ENCODE measurements at places on chromosomes 13 and 19.
A peak's percentile ranks its signal among the peaks of the same experiment; 100 is the strongest.

DNA sequence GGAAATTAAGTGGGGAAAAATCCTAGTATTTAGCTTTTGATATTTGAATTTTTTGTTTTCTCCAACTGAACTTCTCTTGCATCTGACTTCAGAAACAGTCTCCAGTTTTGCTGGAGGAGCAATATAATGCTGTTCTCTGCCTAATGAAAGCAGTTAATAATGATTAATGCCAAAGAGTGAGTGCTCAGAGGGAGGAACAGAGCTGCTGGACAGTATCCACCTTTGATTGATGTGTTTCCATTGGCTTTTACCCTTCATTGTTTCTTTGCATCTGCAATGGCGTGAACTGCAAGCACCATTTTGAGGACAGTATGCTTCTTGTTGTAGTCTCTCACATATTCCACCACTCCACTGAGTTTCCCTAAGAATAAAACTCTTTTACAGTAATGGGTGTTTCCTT, 193.4 kb downstream of the ITGBL1 start:
- no peak for DNase-seq

DNA sequence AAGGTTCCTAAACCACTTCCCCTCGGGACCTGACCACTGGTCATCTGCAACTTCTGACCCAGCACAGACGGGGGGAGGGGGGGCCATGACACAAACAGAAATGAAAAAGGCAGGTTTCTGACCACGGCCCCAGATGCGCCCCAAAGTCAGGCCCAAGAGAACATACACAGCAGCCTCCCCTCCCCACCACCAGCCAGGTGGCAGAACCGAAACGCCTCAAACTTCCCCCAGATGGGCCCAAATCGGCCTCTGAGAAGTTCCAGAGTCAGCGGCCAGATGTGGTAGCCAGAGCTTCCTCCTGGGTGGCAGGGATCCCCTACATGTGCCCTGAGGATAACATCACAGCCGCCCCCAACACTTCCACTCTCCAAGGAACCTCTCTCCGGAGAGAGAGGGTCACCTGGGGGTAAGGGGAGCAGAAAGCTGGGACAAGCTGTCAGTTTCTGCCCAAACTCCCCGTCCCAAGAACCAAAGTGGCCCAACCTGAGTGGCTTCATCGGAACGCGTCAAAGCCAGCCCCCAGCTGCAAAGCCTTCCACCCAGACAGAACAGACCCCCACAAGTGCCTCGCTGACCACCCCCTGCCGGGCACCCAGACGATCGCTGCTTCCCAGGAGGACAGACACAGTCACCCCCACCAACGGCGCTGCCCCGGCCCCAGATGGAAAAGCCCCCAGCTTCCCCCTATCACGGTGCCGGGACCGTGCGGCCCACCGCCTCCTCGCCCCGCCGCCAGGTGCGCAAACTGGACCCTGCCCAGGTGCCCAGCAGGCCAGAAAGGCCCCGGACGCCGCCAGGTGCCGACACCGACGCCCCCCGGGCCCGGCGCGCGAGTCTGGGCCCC, 800 bp downstream of the ELL start:
- DNase-seq: peak; percentile 57

GRCh38 chr19:14342809-14343208, 38.4 kb upstream of the ADGRE5 start:
- DNase-seq: no peak

- no peak for DNase-seq
These were observed 239.9 kb downstream of the VWA8 start for GRCh38 chr13:41720839-41721561.

DNA sequence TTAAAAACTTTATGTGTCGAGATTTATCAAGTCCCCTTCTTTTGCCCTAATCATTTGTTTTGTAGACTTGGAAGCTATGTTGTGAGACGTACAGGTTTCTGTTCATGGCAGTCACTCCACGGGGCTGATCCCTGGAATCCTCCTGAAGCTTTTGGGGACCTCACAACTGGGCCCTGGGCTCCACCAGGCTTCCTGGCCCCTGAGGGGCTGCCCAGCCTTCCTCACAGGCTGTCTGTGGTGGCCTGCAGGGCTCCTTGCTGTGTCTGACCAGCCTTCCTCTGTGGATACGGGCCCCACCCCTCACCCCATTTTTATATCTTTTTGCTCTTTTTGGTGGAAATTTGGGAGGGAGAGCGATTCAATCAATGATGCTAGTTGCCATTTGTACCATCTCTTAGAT, 38.1 kb downstream of the CHST8 start:
- no peak for DNase-seq

- DNase-seq: no peak
These were observed 46.2 kb downstream of the MYO9B start for GRCh38 chr19:17121736-17122293.

GRCh38 chr19:38977445-38978325, 2.1 kb upstream of the FBXO17 start:
- DNase-seq: no peak

DNA sequence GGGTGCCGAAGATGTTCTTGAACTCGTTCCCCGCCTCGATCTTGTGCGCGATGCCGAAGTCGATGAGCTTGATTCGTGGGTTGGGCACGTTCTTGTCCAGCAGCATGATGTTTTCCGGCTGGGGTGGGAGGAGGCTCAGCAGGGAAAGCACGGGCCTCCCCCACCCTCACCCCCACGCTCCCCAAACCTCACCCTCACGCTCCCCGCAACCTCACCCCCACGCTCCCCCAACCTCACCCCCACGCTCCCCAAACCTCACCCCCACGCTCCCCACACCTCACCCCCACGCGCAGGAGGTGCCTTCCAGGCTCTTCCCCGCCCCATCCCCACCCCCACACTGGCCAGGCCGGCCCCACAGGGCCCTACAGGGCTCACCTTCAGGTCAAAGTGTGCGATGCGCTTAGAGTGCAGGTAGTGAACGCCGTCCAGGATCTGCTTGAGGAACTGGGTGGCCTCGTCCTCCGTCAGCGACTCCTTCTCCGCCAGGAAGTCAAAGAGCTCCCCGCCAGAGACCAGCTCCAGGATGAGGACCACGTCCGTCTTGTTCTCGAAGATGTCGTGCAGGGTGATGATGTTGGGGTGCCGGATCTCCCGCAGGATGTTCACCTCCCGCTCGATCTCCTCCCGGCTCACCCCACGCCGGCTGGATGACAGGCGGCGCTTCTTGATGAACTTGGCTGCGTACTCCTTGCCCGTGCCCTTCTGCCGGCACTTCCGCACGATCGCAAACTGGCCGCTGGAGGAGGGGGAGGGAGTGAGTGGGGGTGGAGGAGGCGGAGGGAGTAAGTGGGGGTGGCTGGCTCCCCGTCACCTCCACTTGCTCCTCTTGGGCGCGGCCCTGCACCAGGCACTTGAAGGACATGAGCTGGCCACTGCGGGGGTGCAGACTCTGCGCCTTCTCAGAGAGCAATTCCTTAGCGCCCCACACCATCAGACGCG, 6.4 kb downstream of the DAPK3 start:
- no peak for DNase-seq

- no peak for DNase-seq
These were observed 7.7 kb downstream of the YIPF2 start for GRCh38 chr19:10920781-10921180.

GRCh38 chr13:33611121-33611805, 206.7 kb upstream of the RFC3 start:
- no peak for DNase-seq

DNA sequence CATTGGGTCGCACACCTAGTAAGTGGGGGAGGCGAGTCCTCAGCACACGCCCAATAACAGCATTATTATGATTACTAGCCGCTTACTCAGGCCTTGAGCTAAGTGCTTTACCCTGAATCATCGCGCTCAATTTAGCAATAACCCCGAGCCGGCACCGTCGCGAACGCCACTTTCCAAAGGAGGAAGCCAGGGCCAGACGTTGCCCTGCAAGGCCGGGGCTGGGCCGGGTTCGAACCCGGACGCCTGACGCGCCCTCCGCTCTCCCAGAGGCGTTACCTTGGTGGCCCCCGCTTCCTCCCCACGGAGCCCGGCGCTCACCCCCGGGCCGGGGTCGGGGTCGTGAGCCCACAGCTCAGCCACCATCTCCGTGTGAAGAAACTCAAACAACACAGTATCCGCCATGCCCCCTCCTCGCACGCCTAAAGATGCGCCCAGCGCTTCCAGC, at the start of gene TRAPPC6A:
TRAPPC6A (minus strand) TSS at position 421 of the 445 bp plus-strand sequence; CDS start at position 402, 19 bp downstream.
- DNase-seq: no peak

GRCh38 chr19:10587022-10587838, at the start of gene AP1M2:
TSS of gene AP1M2 (minus strand) at chr19:10587312. CDS start at chr19:10587231, 81 bp downstream.
- DNase-seq: no peak

DNA sequence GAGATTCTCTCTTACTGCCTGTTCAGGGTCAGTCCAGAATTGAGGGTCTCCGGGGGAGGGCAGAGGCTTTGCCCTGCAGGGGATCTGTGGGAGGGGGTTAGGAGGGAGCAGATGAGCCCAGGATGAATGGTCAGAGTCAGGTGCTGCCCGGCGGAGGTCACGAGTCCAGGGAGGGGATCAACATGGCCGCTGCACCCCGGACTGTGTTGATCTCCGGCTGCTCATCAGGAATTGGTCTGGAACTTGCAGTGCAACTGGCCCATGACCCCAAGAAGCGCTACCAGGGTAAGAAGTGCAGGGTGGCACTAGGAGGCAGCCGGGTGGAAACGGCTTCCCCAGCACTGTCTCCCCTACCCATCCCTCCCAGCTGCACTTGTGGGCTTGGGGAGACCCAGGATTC, at the start of gene RDH8:
RDH8 (plus strand) TSS at position 168 of the 400 bp plus-strand sequence; CDS start at position 183, 15 bp downstream.
- DNase-seq: no peak

- no peak for DNase-seq
These were observed 5.7 kb upstream of the GGACT start for GRCh38 chr13:100594255-100594654.

- DNase-seq: no peak
These were observed 5.4 kb upstream of the VSTM2B start for GRCh38 chr19:29520390-29520789.

DNA sequence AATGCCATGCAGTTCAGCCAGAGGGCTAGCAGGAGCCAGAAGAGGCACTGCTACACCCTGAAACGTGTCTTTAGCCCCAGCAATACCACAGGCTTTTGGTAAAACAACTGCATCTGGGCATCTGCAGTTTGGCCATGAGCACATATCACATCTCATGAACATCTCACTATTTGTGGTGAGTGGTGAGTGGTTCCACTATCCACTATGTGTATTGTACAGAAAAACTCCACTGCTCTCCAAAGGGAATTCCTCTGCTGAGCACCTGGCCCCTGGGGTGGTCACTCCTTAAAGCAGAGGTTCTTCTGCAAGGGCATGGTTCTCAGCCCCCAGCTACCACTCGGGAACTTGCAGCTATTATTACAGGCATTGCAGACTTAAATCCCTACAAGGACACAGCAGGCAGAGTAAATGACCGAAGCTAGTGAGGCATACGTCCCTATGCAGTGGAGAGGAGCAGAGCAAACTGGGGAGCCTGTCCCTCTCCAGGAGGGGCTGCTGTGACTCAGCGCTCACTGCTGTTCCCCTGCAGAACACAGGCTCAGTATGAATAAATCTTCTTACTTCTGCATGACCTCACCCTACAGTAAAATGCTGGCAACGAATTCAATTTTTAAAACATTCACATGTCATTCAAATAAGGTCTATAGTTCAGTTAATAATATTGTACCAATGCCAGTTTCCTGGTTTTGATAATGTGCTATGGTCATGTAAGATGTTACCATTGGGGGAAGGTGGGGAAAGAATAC, 332.4 kb upstream of the ZNF507 start:
- DNase-seq: no peak

- no peak for DNase-seq
These were observed 157.5 kb downstream of the MIPEP start for GRCh38 chr13:23731709-23732108.

GRCh38 chr19:23345838-23346237, 49.4 kb downstream of the ZNF91 start:
- no peak for DNase-seq

- no peak for DNase-seq
These were observed 78.9 kb upstream of the ZNF420 start for GRCh38 chr19:36999313-36999712.

DNA sequence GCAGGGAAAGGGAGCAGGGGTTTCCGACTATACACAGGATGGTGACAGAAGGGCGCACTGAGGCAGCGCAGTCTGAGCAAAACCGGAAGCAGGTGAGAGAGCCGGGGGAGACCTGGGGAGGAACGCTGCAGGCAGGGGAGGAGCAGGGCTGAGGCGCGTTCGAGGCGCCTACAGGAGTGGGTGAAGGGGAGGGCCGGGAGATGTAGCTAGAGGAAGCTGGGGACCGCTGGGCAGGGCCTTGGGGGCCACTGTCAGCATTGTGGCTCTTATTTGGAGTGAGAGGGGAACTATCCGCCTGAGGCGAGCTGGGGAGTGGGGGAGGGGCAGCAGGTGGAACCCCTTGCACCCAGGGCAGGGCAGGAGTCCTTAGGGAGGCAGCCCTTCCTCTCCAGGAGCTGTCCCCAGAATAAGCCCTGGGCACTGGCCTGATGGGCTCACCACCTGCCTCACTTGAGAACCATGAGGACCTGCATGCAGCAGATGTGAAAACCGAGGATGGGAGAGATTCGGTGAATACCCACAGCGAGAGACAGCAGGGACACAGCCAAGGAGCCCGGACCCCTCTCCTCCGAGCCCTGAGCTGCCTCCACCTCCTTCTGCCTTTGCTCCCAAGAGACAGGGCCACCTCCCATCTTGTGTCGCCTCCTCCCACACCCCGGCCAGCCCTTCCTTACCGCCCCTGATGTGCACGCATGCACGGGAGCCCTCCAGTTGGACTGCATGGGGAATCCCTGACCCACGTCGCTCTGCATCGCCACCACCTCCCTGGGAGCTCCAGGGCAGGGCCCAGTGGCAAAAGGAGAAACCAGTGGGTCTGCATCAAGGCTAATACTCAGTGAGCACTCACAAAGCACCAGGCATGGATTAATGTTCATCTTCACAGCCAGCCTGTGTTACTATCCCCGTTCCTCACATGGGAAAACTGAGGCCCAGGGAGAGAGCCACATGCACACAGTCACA, 10.3 kb downstream of the AKT2 start:
- DNase-seq: no peak

DNA sequence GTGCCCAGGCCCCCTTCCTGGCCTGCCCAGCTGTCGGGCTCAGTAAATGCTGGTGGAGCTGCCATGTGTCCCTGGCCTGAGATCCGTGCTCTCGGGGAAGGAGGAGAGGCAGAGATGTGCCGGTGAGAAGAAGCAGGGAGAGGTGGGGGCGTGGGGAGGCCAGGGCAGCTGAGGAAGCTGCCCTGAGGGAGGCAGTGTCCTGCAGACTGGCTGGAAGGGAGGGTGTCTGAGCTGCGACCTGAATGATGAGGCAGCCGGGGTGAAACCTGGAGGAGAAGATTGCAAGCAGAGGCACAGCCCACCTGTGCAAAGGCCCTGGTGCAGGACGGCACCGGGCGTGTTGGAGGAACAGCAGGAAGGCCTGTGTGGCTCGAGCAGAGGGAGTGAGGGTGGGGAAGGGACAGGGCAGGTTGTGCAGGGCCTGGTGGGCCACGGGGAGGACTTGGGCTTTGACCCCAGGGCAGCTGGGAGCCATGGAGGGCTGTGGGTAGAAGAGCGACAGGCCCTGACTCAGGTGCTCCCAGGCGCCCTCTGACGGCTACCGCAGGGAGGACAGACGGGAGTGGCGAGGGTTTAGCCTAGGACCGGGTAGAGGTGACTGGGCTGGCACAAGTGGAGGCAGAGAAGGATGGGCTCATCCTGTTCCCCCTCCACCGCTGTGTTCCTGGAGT, 14.0 kb upstream of the CELF5 start:
- DNase-seq: peak; percentile 60
